ENCODE measurements at places on chromosomes 3 and 15.

- peak; percentile 64 for DNase-seq
These were observed 179.3 kb downstream of the SMAD6 start for GRCh38 chr15:66881173-66881905.

GRCh38 chr3:127604035-127604434 is 5.8 kb downstream of the MCM2 start:
- no peak for DNase-seq

GRCh38 chr3:150180334-150180733 is 209.6 kb upstream of the PFN2 start:
- DNase-seq: no peak

GRCh38 chr3:64489361-64490044 is 198.3 kb downstream of the ADAMTS9 start:
- no peak for DNase-seq

DNA sequence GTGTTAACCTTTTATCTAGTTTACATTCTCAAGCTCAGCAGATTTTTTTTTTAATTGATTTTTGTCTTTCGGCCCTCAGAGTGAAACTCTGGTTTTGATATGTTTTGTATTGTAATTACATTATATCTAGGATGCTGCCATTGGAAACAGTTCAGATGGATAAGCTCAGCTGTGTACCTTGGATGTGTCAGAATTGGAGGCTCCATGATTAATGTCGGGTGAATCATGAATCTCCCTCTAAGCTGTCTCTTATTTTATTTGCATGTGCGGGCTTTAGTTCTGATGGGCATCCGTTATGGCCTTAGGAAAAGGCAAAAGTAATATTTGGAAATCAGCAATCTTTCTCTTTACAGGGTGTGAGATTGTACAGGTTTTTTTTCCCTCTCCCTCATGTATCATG is 4.2 kb downstream of the PTPRG start:
- no peak for DNase-seq

GRCh38 chr15:73174171-73174570 is 121.9 kb downstream of the NEO1 start:
- DNase-seq: no peak

- no peak for DNase-seq
These were observed 35.2 kb downstream of the IFT122 start for GRCh38 chr3:129474984-129475804.

- DNase-seq: no peak
These were observed 16.9 kb upstream of the C15orf61 start for GRCh38 chr15:67504056-67504455.

DNA sequence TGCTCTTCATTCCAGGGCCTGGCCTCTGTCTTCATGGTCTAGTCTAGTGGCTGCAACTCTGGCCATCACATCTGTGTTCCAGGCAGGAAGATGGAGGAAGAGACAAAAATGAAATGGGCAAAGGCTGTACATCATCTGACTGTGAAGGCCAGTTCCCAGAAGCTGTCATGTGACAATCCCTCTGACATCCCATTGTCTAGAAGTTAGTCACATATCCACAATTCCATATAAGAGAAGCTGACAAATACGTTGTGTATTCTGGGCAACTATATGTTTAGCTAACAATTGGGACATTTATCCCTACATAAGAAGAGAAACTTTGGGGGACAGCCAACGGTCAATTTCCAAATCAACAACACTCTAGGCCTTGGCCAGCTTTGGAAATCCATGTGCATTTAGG is 34.5 kb upstream of the C3orf70 start:
- no peak for DNase-seq

DNA sequence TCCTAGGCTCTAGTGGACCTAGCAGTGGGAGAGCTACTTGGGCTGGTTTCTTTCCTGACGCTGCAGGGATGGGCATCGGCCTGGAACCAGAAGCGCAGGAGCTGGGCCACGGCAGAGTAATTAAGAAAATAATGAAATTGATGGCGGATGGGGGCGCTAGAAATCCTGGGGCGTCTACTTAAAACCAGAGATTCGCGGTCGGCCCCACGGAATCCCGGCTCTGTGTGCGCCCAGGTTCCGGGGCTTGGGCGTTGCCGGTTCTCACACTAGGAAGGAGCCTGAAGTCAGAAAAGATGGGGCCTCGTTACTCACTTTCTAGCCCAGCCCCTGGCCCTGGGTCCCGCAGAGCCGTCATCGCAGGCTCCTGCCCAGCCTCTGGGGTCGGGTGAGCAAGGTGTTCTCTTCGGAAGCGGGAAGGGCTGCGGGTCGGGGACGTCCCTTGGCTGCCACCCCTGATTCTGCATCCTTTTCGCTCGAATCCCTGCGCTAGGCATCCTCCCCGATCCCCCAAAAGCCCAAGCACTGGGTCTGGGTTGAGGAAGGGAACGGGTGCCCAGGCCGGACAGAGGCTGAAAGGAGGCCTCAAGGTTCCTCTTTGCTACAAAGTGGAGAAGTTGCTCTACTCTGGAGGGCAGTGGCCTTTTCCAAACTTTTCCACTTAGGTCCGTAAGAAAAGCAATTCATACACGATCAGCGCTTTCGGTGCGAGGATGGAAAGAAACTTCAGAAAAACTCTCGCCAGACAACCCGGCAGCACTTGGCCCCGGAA is 6.1 kb downstream of the SOX14 start:
- no peak for DNase-seq

GRCh38 chr3:36597422-36597821 is 166.9 kb downstream of the DCLK3 start:
- DNase-seq: no peak

- DNase-seq: no peak
These were observed 19.0 kb downstream of the TM4SF4 start for GRCh38 chr3:149493315-149494021.

DNA sequence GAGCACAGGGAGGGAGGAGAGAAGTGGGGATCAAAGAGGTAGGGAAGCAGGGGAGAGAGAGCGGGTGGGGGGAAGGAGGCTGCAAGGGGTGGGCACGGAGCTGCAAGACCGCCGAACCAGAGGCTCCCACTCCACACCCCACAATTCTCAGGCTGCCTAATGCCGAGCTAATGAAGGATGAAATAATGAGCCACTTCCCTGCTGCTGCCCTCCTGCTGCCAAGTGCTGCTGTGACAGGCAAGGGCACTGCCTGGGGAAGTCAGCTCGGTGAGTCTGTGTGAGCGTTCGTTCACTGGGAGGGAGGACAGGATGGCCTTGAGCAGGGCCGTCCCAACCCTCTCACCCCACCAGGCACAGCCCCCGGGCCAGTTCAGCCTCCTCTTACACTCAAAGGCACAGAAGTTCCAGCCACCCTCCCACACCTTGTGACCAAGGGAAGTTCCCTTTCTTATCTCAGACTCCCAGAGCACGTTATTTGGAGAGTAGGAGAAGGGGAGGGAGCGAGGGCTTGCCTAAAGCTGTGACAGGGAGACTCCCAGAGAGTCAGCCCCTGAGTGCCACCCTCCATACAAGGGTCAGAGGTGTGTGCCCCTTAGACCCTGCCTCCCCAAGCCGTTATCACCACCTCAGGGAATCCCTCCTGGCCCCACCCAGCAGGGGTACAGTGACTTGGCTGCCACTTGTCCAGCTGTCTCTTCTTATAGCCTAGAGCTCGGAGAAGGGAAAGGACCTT is 12.4 kb downstream of the GLYCTK start:
- DNase-seq: no peak

DNA sequence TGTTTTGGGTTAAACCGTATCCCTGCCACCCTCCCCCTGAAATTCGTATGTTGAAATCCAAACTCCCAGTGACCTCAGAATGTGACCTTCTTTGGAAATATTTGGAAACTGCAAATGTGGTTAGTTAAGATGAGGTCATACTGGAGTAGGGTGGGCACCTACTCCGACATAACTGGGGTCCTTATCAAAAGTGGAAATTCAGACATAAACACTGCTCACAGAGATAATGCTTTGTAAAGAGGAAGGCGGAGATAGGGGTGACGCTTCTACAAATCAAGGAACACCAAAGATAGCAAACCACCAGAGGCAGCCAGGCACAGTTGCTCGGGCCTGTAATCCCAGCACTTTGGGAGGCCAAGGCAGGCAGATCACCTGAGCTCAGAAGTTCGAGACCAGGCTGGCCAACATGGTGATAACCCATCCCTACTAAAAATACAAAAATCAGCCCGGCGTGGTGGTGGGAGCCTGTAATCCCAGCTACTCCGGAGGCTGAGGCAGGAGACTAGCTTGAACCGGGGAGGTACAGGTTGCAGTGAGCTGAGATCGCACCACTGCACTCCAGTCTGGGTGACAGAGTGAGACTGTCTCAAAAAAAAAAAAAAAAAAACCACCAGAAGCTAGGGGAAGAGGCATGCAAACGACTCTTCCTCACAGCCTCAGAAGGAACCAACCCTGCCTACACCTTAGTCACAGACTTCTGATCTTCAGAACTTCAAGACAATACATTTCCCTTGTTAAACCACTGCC is 51.1 kb upstream of the CHD2 start:
- no peak for DNase-seq

- DNase-seq: no peak
These were observed 56.6 kb upstream of the ZPLD1 start for GRCh38 chr3:102378216-102378615.

DNA sequence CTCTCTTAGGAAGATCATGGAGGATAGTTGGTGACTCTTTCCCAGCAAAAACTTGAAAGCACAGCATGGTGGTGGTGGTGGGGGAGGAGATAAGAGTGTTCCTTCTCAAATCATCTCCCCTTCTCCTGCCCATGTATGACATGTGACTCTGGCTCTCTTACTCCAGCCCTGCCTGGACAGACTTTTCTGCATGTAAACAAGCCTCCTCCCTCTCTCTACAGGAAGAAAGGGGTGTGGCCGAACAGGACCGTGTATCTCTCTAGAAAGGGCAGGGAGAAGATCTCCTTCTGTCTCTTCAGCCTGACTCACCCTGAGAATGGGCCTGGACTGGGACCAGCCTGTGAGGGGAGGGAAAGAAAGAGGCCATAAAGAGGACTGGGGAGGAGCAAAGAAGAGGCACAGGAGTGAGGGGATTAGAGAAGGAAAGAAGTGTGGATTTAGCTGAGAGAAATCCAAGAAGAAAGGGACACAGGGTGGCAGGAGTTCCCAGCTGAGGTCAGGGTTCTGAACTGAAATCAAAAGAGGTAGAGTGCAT is 1.5 kb downstream of the CELF6 start:
- peak; percentile 32 for DNase-seq

DNA sequence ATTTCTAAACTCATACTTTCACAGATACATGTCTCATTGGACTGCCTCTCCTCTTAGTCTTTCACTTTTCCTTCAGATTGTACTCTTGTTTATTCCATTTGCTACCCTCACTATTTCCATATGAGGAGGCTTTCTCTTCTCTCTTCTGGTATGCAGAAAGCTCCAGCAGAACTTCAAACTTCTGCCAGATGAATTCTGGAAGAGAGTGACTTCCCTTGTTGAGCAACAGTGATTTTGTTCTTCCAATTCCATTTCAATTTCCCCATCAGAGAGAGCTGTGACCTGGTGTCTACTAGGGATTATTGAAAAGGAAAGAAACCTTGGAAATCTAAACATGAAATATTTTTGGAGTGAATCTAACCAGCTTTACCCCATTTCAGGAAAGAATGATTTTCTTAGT is 523.2 kb upstream of the ZNF717 start:
- no peak for DNase-seq

DNA sequence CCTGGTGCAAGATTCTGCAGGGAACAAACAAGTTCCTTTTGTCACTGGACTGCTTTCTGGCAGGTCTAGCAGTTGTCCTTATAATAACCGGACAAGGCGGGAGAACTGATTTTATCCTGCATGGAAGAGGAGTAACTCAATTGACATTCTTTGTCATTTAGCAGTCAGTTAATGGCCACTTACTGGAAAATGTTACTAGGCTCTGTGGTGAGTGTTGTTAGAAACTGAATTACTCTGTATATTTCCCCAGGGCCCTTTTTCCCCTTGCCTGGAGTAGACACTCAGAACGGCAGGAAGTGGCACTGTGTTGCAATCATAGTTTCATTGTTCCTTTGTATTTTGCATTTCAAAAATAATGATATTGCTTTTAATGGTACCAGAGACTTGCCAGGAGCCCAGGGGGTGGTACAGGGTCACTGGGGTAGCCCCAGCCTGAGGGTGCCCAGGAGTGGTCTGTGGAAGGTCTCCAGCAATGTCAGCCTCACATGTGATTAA is 318.6 kb upstream of the LRRFIP2 start:
- DNase-seq: no peak
